ENCODE measurements at places on chromosomes 3 and 15. TPM values are rescaled to one million over a fixed set of nuclear protein-coding genes. Genes with fewer than 3 reads are reported as not detected.

- no peak overlapping the region for H3K27ac ChIP-seq
- no peaks in the 10 kb centered on the region for H3K4me1 ChIP-seq
- no peak overlapping the region for H3K4me3 ChIP-seq
- H3K36me3 ChIP-seq: no peaks in the 10 kb centered on the region
- no peaks in the 10 kb centered on the region for H3K27me3 ChIP-seq
- no peak for DNase-seq
Observed at GRCh38 chr15:31781261-31781660, 249.1 kb upstream of the CHRNA7 start.

GRCh38 chr3:135629701-135630408 is 335.7 kb upstream of the PPP2R3A start:
- no peaks in the 10 kb centered on the region for H3K27me3 ChIP-seq
- no peak overlapping the region for H3K27ac ChIP-seq
- no peak for DNase-seq
- no peaks in the 10 kb centered on the region for H3K4me1 ChIP-seq
- no peaks in the 10 kb centered on the region for H3K36me3 ChIP-seq

CCR4 gene
- not detected for total RNA-seq

- no peak for DNase-seq
- peak overlapping the region; percentile 26 for H3K4me3 ChIP-seq
- H3K36me3 ChIP-seq: no peaks in the 10 kb centered on the region
- H3K4me1 ChIP-seq: peaks cover 5% of the 10 kb centered on the region
- H3K27me3 ChIP-seq: no peaks in the 10 kb centered on the region
- H3K27ac ChIP-seq: peak overlapping the region; percentile 25
Observed at GRCh38 chr15:62068071-62068809, 1.5 kb downstream of the C2CD4A start.

GRCh38 chr3:184332370-184333090 is 4.9 kb upstream of the FAM131A start:
- no peak for DNase-seq
- no peaks in the 10 kb centered on the region for H3K27me3 ChIP-seq
- H3K4me1 ChIP-seq: no peaks in the 10 kb centered on the region
- no peak overlapping the region for H3K4me3 ChIP-seq

DNA sequence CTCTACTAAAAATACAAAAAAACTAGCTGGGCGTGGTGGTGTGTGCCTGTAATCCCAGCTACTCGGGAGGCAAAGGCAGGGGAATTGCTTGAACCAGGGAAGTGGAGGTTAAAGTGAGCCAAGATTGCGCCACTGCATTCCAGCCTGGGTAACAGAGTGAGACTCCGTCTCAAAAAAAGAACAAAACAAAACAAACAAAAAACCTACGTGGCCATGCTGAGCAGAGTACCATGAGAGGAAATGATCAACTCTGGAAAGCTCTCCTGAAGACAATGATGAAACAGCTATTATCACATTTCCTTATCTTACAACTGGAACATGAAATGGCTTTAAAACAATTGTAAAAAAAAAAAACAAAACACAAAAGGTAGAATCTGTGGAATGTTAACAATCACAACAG is 75.2 kb downstream of the CHSY1 start:
- DNase-seq: no peak
- no peaks in the 10 kb centered on the region for H3K27me3 ChIP-seq
- H3K27ac ChIP-seq: no peak overlapping the region
- H3K36me3 ChIP-seq: no peaks in the 10 kb centered on the region

DNA sequence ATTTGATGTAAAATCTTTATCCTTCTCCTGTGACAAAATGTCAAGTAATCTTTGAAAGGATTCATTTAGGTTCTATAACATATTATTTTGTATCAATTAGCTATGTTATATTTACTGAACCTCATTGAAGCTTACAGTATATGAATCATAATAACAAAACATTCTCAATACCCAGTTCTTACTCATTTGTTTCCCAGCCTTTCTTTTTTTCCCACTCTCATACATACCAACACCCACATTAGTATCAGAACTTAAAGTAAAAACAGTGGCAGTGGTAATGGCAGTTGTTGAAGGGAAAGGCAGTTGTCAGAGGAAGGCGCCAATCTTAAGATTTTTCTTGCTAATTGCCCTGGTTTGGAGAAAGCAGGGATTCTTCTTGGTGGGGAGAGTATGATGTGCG is 33.2 kb upstream of the TRPC1 start:
- H3K27me3 ChIP-seq: no peaks in the 10 kb centered on the region
- H3K36me3 ChIP-seq: no peaks in the 10 kb centered on the region
- no peak overlapping the region for H3K4me3 ChIP-seq
- H3K27ac ChIP-seq: no peak overlapping the region
- DNase-seq: no peak

SEMA3B gene
- 72.1 TPM for total RNA-seq

HRG gene
- total RNA-seq: not detected

SLC51B gene
- not detected for total RNA-seq
